Neural progenitor cell (in vitro differentiated cells): ENCODE measurements at places on chromosomes 13 and 19.

DNA sequence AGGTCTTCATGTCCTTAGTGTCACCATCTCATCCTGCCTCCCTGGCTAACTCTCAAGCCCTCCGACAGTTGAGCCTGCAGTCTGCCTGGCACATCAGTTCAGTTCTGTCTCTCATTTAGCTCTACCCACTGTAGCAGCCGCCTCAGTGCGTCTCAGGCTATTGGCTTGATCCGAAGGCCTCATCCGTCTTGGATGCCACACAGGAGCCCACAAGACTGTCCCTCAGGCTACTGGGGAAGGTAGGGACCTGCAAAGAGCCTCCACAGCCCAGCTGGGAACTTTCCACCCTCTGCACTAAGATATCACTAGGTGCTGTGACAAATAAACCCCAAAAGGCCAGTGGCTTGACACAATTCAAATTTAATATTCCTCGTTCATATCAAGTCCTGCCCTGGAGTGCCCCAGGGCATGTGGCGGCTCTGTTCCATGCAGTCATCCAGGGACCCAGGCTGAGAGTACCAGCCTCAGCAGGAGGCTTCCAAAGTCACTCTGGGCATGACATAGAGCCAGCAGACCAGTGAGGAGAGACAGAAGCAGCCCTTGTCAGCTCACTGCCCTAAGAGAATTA lies 5.7 kb downstream of the VSTM2B start:
- no peak for DNase-seq

DNA sequence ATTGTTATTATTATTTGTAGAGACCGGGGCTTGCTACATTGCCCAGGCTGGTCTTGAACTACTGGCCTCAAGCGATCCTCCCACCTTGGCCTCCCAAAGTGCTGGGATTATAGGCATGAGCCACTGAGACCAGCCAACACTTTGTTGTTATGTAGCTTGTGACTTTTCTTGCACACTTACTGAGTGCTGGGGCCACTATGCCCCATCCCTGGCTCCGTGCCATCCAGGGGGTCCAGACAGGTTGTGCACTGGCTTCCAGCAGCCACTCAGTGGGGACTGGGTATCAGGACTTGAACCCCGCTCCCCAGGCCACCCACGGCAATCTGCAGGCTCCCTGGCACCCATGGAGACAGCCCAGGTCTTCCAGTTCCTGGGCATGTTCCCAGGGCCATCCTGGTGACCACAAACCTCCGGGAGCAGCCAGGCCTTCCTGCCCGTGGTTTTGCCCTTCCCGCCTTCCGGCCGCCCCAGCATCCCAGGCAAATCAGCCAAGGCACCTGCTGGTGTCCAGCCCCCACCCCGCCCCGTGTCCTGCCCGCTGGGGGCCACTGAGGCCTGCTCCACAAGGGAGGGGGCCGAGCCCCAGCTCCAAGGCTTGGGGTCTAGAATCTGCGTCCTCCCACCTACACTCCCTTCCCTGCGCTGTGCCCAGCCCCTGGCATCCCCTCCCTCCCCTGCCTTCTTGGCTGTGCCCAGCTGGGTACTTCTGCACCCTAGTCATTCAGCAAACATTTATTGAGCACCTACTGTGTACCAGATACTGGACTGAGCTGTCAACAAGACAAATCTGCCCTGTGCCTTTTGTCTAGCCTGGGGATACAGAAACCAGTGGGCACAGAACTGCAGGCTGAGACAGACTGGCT lies 23.7 kb upstream of the SEMA6B start:
- no peak for DNase-seq

GRCh38 chr13:38849315-38849714 lies 141.3 kb downstream of the STOML3 start:
- no peak for DNase-seq

DNA sequence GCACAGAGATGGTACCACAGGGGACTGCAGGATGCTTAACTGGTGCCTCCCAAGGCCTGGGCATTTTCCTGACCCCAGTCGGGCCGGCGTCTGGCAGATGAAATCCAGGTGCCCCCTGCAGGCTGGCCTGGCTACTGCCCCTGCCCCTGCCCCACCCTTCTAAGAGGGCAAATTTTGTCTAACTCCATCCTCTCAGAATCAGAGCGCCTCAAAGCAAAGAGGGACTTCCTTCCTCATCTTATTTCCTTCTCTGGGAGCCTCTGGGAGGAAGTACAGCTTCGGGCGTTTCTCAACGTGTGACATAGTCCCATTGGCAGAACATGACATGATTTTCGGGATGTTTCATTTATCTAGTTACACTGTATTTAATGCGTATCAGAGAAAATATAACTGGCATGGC lies 2.7 kb downstream of the PRKACA start:
- peak; percentile 60 for DNase-seq

- DNase-seq = peak; percentile 12
These were observed 23.5 kb downstream of the STARD13 start for GRCh38 chr13:33262062-33262487.

DNA sequence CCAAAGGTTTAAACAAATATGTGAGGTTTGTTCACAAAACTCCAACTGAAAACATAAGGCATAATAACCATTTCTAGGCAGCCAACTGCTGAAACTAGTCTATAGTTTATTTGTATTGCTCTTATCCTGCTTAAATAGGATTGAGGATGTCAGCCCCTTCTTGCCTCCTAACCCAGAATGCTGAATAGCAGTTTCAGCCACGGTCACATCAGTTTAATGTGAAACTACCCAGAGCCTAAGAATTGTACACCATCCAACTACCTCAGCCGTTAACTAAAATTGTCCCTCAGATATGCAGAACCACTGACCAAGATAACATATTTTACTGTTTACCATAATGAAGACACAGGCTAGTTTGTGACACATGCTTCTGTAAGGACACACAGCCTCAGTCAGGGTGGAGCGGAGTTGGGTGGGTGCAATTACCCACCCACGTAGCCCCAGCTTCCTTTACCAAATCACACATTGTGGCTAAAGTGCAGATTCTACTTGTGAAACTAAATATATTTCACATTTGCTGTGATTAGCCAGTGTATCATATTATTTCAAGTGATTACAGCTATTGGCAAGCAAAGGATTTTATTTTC lies 259.9 kb downstream of the EFNB2 start:
- DNase-seq = no peak

DNA sequence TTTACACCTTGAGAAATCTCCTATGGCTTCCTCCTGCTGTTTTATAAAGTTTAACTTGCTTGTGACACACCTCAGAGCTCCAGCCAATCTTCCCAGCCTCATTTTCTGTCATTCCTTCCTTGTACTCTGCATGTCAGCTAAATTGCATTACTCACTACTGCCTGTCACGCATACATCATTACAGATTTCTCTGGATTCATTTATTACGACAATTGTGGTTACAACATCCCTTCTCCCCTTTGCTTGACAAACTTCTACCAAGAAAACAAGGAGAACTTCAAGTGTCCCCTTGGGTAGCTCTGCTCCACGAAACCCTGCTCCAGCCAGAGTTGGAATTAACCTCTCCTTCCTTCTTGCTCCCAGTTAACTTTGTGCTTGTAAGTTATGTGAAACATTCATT lies 22.0 kb upstream of the GPR18 start:
- DNase-seq = no peak

- DNase-seq = no peak
These were observed 718 bp downstream of the ACTN4 start for GRCh38 chr19:38647966-38648768.

GRCh38 chr13:101514695-101515275 lies 62.3 kb downstream of the ITGBL1 start:
- peak; percentile 62 for DNase-seq

GRCh38 chr13:63446329-63446728 lies 2030.7 kb upstream of the PCDH20 start:
- DNase-seq = no peak

- DNase-seq = no peak
These were observed 77.4 kb upstream of the PCDH8 start for GRCh38 chr13:52925775-52926285.

- DNase-seq = no peak
These were observed 32.0 kb upstream of the GARRE1 start for GRCh38 chr19:34222386-34222785.

DNA sequence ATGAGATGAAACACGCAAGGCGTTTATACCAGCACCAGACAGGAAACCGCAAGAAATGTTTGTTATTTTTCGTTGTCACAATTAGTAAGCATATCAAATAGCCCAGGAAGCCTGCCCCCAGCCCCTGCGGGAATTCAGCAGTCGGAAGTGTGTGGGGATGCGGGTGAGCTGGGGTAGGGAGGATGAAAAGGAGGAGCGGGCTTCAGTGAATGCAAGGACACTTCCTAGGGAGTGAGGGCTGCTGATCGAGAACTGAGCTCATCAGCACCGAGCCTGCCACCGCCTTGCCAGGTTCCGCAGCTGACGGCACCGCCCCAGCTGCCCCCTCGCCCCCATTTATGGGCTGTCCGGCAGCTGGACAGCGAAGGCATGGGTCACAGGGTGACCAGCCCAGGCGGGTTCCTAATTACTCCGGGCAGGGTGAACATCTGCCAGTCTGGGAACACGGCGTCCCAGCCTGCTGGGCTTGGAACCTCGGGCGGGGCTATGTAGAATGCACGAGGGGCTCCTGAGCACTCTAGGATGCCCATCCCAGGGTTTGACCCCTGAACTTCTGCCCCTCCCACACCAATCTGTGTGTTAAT lies 1.6 kb upstream of the BEST2 start:
- DNase-seq = no peak

- peak; percentile 93 for DNase-seq
These were observed at the start of gene S1PR2 for GRCh38 chr19:10230861-10231611. Gene S1PR2, minus strand, starts transcription at chr19:10231331. Its CDS starts 6,426 bp downstream, at chr19:10224905.

- no peak for DNase-seq
These were observed 65.6 kb downstream of the C13orf42 start for GRCh38 chr13:51045451-51045850.

DNA sequence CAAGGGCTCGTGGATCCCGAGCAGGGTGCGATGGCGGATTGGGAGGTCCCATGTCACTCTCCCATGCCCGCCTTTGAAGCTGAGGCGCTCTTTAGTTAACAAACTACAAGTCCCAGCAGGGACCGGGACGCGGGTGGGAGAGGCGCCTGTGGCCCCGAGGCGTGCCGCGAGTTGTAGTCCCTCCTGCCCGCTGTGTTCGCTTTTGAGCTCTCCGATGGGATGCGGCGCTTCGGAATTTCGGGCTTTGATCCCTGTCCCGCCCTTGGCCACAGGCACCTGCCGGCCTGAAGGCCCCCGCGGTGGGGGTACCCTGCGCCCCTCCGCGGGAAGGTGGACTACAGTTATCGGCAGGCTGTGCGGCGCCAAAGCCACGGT lies 11.0 kb downstream of the CYTH2 start:
- DNase-seq = no peak

- no peak for DNase-seq
These were observed 1639.5 kb upstream of the MIR17HG start for GRCh38 chr13:89708013-89708412.

DNA sequence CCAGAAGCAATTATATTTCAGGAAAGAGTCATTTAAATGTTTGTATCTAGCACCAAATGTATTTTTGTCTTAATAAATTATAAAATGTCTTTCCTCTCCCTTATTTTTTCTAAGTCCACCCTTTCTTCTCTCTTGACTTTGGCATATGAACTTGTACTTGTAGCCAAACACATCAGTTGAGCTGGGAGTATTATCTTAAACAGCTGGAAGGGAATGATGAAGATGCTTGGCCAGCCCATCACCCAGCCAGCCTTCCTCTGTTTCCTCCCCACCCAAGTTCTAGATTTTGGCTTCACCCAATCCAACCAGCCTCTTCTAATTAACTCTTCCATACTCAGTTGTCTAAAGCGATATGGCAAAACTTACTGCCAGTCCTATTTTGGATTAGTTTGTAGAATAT lies 272.5 kb downstream of the ENOX1 start:
- no peak for DNase-seq

DNA sequence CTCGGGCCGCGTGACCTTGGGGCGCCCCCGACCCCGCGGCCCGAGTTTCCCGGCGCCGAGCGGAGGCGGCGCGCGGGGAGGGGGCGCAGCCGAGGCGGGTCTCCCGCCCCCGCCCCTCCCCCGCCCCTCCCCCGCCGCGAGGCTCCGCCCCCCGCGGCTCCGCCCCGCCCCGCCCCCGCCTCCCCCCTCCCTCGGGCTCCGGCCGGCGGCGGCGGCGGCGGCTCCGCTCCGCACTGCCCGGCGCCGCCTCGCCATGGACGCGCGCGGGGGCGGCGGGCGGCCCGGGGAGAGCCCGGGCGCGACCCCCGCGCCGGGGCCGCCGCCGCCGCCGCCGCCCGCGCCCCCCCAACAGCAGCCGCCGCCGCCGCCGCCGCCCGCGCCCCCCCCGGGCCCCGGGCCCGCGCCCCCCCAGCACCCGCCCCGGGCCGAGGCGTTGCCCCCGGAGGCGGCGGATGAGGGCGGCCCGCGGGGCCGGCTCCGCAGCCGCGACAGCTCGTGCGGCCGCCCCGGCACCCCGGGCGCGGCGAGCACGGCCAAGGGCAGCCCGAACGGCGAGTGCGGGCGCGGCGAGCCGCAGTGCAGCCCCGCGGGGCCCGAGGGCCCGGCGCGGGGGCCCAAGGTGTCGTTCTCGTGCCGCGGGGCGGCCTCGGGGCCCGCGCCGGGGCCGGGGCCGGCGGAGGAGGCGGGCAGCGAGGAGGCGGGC lies at the start of gene HCN2:
Gene HCN2 (plus strand): TSS at position 189 of the 703 bp plus-strand sequence. CDS start 65 bp downstream, at position 254.
- no peak for DNase-seq

DNA sequence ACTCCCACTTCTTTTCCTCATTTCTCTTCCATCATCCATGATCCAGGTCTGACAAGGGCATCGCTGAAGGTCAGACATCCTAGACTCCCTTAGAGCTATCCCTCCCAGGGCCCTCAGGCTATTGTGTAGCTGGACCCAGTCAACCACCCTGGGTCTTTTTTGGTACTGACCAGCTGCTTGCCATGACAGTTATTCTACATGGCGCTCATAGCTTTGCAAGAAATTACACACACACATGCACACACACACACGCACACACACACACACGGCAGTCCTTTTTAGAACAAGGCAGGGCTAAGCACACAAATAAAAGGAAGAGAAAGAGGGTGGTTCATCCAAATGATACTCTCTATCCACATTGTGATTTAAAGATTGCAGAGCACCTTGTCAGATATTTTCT lies 18.3 kb downstream of the SIAH3 start:
- DNase-seq = no peak

- DNase-seq = peak; percentile 36
These were observed 42.0 kb upstream of the NFIC start for GRCh38 chr19:3324405-3324856.

DNA sequence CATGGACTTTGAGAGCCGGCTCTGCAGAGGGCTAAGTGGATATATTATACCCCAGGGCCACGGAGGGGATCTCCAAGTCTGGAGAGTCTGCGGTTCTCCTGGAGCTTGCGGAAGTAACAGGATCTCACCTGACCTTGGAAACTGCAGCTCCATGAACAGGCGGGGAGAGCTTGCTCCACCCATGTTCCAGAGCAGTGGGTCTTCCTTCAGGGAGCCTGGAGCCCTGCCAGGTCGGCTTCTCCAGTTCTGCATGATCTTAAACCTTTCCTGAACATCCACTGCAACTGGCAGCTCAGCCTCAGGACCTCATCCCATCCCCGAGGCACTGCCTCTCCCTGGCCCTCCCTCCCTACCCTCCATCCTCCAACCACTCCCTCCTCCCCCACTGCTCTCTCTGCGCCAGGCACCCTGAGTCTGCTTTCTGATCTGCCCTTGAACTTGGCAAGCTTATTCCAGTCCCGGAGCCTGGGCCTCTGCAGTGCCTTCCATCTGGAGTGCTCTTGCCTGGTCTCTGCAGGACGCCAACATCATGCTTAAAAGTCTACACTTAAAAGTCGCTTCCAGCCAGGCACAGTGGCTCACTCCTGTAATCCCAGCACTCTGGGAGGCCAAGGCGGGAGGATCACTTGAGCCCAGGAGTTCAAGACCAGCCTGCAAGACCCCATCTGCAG lies 13.2 kb downstream of the ATCAY start:
- DNase-seq = no peak
